Stimulated activated CD8-positive, alpha-beta memory T cell treated with anti-CD3 and anti-CD28 coated beads, Interleukin-4, amount 100 ng/mL, for 1 hour (primary cell): ENCODE measurements at places on chromosomes 2 and 18.

GRCh38 chr2:218472988-218473387 lies 54.1 kb downstream of the VIL1 start:
- DNase-seq, result no peak

GRCh38 chr2:117562654-117563053 lies 251.8 kb upstream of the DDX18 start:
- no peak for DNase-seq

DNA sequence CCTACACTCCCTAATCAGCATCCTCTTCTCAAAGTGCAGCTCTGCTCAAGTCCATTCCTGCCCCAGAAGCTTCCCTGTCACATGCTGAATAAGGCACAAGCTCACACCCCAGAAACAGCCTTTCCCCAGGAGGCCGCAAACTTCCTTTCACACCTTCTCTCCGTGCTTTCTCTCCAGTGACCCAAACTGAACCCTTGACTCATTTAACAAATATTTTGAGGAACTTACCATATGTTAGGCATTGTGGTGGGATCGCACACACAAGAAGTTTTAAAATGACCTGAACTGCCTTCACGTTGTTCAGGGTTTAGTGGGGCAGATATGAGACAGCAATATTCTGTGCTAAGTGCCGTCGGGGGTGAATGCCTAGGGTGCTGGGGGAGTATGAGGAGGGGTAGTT lies 161.3 kb downstream of the INSIG2 start:
- DNase-seq, result no peak

- no peak for DNase-seq
These were observed 239.3 kb downstream of the FBXO15 start for GRCh38 chr18:73908323-73908722.

DNA sequence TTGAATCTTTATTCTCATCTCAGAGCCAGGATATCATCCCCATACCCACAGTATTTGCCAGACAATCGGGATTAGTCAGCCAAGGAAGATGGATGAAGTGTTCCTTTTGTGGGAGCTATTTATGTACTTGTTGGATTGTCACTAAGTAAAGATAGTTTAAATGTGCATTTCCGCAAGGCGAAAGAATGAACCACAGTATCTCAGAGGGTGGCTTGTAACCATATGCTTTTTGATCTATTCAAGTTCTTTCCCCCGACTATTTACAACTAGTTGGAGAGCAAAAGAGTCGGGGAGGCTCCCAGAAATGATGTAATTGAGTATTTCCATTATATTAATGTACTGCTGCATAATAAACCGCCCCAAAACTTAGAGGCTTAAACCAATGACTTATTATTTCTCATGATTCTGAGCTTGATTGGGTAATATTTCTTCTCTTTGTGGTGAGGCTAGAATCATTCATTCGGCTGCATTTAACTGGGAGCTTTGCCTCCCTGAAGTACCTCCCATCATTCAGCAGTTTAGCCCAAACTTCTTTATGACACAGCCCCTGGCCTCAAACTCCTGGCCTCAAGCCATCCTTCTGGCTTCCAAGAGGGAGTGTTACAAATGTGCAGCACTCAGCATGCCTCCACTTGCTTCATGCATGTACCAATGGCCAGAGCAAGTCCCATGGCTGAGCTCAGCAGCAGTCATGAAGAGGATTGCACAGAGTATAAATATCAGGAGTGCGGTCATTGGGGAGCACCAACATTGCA lies 423.7 kb downstream of the METTL4 start:
- no peak for DNase-seq

GRCh38 chr18:53142005-53142404 lies 802.0 kb downstream of the DCC start:
- DNase-seq, result no peak

GRCh38 chr2:69020496-69021426 lies 7.8 kb downstream of the ANTXR1 start:
- no peak for DNase-seq

DNA sequence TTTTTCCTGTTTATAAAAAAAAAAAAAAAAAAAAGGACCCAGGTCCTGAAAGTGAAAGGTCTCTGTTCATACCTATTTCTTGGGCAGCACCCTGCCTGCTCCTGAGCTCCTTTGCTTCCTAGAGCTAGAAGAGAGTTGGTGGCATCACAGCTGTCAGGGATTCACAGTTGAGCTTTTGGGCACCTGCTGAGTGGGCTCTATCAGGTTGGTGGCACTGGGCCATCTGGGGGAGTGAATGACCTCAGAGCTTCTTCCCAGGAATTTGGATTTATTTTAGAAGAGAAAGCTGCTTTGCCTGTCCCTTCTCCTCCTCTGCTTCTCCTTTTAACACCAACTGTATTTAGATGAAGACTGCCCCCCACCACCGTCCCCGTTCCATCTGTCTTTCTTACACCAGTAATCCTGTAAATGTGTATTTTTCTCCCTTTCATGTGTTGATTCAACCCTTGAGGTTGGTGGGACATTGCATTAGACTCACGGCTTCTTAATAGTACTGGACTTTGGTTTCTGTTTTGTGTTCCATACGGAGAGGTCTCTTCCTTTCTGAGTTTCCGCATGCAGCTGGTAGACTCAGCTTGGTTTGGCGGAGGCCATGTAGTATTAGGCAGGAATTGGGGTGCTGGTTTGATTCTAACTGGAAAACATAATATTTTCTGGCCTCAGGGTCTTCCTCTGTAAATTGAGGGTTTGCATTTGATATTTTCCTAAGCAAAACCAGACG lies 7.6 kb upstream of the MGAT5 start:
- DNase-seq, result no peak

- no peak for DNase-seq
These were observed 88.2 kb upstream of the VWC2L start for GRCh38 chr2:214322662-214323061.

GRCh38 chr18:31294199-31294747 lies 23.7 kb upstream of the DSG1 start:
- no peak for DNase-seq

DNA sequence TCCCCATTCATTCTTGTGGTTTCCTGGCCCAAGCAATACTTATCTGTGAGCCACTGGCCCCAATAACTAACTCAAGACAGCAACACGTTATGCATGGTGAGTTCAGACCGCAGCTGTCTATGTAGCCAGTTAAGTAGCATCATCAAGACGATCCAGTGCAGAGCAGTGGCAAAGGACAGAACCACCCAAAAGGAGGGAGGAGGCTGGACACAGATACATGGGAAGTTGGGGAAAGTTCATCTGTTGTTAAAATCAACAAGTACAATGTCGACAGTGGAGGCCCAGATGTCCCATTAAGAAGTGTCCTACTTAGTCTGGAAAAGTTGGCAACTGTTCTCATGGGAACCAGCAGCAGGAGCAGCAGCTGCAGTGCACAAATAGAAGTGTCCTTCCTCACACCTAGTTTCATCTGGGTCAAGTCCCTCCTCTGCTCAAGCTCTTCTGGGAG lies 106.9 kb upstream of the THOC1 start:
- no peak for DNase-seq

- DNase-seq, result no peak
These were observed 1134.8 kb upstream of the ZEB2 start for GRCh38 chr2:145654746-145655145.

DNA sequence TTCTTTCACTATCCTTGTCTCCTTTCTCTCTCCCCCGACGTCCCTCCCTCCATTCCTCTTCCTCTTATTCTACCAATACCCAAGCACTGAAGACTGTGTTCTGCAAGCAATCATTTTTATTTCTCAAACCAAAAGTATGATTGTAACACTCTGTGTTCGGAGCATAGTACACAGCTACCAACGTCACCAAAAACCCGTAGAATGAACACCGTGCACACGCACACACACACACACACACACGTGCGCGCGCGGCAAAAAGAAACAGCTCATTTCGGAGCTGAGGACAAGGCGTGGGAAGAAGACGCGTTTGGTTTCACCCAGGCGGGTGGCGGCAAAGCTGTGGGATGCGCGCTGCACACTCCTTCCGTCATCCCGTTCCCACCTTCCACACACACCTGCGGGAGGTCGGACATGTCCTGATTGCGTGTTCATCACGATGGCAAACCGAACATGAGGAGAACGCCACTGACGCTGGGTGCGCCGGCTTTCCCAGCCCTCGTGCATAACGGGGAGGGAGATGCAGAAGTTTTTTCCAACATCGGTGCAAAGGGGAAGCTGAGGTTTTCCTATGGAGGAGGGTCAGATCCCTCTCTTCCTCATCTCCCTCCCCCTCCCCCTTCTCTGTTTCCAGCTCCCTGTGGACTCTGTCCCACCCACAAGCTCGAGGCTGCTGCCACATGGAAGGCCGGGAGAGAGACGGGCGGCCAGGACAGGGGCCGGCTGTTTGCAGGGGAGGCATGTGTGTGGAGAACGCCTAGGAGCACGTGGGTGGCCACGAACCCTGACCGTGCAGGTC lies 20.4 kb downstream of the MBP start:
- no peak for DNase-seq

GRCh38 chr2:129061069-129061768 lies 742.6 kb upstream of the HS6ST1 start:
- no peak for DNase-seq

DNA sequence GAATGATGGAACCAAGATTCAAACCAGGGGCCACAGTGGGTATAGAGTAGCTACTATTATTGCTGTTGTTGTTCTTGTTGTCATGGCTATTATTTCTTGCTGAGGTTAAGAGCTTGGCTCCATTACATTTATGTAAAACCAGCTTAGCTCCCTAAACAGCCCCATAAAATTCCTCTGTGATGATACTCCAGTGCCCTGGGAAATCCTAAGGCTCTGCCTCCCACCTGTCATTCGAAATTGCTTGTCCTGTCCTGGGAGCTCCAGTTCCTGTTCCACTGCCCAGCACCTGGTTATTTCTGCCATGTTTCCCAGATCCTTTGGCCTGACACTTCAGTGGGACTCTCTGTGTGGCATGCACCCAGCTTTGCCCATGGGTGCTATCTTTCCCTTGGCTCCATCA lies 27.8 kb upstream of the NCOA1 start:
- DNase-seq, result no peak

DNA sequence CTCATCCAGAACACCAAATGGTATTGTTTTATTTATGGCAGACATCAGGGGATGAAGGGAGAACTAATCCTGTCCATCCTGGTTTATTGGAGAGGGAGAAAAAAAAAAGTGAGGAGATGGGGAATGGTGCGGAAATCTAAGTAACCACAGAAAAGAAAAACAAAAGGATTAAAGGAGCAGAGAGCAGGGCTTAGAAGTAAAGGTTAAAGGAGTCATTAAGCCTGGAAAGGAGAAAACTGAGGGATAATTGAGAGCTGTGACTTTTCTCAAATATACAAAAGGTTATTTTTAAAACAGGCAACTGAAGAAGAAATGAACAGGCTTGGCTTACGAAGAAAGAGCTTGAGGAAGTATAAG lies 127.2 kb upstream of the PPP1CB start:
- DNase-seq, result no peak

DNA sequence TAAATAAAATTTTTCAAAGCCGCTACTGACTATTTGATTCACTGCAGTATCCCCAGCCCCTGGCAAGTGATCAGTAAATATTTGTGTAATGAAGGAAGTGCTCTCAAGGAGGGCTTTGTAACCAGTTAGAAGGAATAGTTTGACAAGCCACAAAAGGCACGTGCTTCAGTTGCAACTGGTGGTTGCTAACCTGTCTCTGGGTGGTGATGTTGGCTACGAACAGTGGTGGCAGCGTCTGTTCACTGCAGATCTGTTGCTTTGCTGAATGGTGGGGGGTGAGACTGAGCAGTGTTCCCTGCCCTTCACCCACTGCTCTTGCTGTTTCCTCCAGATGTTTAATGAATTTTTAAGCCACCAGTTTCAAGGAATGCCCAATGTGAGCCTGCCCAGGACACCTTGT lies 73.9 kb upstream of the SIX2 start:
- no peak for DNase-seq

DNA sequence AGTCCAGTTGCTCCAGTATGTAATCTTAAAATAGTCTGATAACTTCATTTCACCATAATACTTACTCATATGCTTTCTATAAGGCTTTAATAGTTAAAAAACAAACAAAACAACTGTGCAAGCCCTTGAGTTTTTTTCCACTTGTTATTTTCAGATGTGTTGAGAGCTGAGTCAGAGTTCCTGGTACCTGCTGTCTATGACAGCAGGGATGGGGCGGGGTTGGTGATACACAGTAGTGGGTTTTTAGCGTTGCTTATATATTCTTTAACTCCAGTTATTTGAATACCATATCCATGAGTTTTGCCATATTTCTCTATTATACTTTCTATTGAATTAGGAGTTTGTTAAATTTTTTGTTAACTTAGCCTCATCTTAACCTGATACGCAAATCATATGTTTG lies 5.0 kb downstream of the NAPG start:
- no peak for DNase-seq

- DNase-seq, result no peak
These were observed 37.5 kb downstream of the DHRS9 start for GRCh38 chr2:169106563-169107545.

DNA sequence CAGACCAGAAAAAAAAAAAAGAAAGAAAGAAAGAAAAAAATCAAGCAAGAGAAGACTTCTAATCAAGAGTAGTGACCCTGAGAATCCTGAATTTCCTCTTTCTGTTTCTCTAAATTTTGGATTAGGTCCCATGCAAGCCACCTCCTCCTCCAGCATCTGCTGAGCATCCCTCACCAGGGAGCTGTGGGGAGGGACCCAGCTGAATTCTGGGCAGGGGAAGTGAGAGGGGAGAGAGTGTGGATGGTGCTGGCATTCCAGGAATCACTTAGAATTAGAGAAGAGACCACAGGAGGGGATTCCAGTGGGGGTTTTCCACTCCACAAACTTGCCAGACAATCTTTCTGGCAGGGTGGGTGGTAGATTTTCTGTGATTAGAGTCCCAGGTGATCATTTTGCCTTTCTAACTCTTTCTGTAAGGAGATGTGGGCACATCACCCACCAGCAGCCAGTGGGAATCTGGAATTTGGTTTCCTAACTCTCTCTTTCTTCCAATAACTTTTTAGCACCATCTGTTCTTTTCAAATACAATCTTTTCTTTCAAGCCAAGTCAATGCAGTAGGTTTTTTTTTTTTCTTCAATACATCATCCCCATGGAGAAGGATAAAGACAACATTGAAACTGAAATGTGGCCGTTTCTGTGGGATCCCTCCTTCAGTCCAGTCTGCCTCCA lies 279.2 kb downstream of the CLIP4 start:
- DNase-seq, result no peak

- DNase-seq, result no peak
These were observed 6.1 kb downstream of the GPR17 start for GRCh38 chr2:127651971-127652550.

DNA sequence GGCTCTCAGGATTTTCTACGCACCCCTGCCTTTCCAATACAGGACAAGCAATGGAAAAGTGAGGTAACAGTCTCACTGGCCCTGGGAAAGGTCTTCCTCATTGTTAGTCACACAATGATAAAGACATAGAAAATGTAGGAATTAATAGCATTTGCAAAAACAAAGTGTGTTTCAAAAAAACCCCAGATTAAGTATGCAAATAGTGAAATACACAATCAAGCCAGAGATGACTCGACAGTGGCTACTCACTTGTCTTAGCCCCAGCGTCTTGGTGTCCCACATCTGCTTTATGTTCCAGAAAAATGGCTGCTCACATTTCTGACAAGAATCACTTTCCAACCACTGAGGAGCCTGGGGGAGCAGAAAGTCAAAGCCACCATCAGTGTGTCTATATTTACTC lies 47.0 kb upstream of the AP1S3 start:
- no peak for DNase-seq
